ENCODE measurements at places on chromosomes 5 and 9.

DNA sequence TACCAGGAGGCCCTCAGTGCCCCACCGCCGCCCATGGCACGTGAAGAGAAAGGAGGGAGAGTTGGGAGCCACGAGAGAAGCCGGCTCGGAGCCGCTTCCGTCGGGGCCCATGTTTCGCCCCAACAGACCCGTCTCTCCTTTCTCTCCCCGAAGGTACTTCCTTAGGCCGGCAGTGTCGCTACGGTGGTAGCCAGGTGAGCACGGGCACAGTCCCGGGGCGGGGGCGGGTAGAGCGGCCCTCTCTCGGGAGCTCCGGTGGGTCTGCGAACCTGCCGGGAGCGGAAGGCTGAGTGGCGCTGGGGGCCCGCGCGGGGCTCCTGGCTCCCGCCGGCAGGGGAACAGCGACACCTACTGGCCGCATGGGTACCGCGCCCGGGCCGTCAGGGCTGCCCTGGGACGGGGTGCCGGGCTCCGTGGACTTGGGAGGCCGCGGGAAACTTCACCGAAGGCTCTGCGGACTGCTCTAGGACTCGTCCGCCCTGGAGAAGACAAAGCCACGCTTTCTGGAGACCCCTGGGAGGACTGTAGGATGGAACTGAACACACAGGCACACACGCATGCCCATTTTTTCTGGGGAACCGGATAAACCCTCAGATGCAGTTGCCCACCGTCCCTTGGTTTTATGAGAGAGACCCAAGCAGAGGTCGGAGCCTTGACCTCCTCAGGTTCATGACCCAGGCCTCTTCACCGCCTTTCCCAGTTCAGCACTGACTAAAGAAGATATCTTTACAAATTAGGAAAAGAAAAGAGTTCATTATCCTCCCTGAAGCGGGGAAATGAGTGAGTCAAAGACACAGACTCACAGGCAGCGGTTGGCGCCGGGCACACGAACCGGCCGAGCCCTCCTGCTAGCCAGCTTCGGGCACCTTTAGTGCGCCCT is 202.5 kb downstream of the MEF2C start:
- DNase-seq, result peak; percentile 92

DNA sequence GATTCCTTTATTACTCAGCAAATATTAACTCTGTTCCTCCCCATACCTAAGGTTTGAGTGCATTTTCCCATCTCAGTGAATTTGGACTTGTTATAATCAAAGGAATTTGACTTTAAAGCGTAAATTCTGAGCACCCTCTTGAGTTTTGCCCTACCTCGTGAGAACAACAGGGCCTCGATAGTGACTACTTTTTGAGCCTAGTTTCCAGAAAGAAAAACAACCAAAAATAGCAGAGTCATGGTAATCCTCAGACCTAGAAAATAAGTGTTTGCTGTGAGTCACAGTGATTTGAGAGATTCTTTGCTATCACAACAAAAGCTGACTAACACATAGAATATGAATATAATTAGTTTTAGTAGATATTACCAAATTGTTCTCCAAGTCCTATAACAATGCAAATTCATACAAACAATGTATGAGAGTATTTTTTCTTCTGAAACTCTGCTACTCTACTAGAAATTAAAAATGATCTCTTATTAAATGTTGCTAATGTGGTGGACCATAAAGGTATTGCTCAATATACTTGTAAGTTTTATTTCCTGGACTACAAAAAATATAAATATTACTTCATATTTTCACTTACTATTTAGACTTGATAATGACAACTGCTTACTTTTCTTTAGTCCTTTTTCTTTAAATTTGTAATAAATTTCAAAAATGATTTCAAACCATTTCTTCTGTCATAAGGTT is 759.7 kb downstream of the BRINP1 start:
- DNase-seq, result no peak

- DNase-seq, result no peak
These were observed 44.5 kb upstream of the STK32A start for GRCh38 chr5:147190331-147190730.

DNA sequence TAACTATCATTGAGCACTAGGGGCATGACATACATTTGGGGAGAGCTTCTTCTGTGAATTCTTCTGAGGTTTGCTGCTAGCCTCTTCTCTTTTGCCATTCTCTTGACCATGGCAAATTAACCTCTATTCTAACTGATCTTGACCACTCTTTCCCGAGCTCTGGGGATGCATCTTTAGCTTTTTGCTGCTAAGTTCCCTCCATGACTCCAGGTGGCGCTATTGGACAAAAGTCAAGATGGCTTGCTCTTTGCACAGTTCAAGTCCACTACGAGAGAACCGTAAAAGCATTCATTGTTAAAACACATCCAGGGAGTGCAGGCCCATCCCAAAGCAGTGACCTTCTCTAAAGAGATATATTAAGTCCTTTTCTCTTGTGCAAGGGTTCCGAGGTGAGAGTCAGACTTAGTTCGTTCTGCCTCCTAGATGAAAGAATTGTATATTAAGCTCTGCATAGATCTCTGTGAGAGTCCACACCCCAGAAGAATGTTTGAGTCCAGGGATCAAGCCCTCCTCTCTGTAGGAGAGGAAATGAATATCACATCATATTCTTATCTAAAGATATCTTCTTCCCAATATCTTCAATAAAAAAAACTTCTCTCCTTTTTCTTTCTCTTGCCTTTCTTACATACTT is 1152.9 kb upstream of the CDH6 start:
- peak; percentile 64 for DNase-seq

- no peak for DNase-seq
These were observed 674.9 kb downstream of the SEMA5A start for GRCh38 chr5:8870959-8871355.
